ENCODE measurements at places on chromosomes 5 and 9. TPM values are rescaled to one million over a fixed set of nuclear protein-coding genes. Genes with fewer than 3 reads are reported as not detected.

Gene HMGCR
- 181 TPM for polyA plus RNA-seq

Gene WDR31
- polyA plus RNA-seq, result 2.3 TPM

- no peak for DNase-seq
Observed at GRCh38 chr5:32145378-32145777, 28.7 kb downstream of the GOLPH3 start.

- DNase-seq, result no peak
Observed at GRCh38 chr5:107982703-107983425, 312.1 kb upstream of the EFNA5 start.

DNA sequence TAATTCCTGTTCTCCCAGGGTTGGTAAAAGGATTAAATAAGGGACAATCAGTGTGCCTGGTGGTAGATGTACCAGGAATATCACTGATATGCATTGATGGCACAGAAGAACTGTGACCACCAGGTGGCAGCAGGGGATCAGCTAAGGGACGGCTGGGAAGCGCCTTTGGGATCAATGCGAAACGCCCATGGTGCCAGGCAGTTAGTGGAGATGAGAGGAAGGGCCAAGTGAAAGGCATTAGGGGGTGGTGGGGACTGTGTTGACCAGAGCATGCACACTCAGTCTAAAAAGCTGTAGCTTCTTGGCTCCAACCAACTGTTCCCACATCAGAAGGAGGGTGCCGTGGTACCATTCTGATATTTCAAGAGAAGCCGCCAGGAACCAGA, 55.6 kb downstream of the ARHGEF37 start:
- DNase-seq, result no peak

GRCh38 chr9:129495620-129496472, 125.1 kb downstream of the C9orf50 start:
- no peak for DNase-seq

- no peak for DNase-seq
Observed at GRCh38 chr9:116868201-116868600, 181.1 kb downstream of the TRIM32 start.

Data from keratinocyte (primary cell).